ENCODE measurements at places on chromosomes 13 and 19.

- no peak for DNase-seq
These were observed 94.3 kb downstream of the SACS start for GRCh38 chr13:23339225-23339624.

DNA sequence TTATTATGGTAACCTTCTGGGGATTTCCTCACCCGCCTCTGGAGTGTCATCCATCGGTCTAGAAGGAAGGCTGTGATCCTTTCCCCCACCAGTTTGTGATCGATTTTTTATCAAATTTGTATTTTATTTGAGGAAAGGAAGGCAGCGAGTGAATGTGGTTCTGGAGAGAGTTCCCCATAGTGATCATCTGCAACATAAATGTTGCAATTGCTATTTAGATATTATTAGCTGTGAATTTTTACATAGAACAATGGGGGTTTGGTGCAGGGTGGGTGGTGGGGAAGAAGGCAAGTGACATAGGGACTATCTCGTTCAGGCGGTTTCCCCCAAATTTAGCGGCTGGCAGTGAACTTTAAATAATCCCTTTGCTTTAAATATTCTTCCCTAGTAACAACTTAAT, 1.2 kb downstream of the CDK8 start:
- no peak for DNase-seq

- DNase-seq = no peak
These were observed 1.7 kb downstream of the MAP3K10 start for GRCh38 chr19:40192758-40193586.

- no peak for DNase-seq
These were observed 16.1 kb downstream of the GNA11 start for GRCh38 chr19:3110126-3110825.

DNA sequence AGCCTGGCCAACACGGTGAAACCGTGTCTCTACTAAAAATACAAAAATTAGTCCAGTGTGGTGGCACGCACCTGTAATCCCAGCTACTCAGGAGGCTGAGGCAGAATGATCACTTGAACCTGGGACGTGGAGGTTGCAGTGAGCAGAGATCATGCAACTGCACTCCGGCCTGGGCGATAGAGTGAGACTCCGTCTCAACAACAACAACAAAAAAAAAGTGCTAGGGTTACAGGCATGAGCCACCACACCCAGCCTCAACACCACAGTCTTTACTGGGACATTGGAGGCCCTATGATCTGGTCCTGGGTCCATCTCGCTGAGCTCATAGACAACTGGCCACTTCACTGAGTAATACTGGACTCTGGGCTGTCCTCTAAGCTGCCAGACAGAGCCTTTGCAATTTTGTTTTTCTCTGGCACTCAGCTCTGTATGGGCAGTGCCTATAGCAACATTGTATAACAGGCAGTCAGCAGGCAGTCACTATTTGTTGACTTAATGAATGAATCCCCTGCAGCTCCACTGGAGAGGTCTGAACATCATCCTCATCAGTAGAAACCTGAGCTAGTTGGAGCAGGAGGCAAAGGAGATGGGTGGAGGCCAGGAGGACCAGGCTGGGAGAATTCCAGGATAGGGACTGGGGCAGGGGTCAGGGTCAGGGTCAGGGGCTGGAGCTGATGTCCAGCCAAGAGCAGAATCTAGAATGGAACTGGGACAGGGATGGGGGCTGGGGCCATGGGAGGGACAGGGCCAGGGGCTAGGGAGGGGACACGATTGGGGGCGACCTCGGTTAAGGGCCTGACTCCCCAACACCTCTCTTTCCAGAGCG, 8.1 kb downstream of the BLOC1S3 start:
- no peak for DNase-seq

GRCh38 chr19:17327654-17328516, 6.8 kb downstream of the ANO8 start:
- DNase-seq = no peak

GRCh38 chr19:5621311-5621944, 1.1 kb downstream of the SAFB2 start:
- no peak for DNase-seq

DNA sequence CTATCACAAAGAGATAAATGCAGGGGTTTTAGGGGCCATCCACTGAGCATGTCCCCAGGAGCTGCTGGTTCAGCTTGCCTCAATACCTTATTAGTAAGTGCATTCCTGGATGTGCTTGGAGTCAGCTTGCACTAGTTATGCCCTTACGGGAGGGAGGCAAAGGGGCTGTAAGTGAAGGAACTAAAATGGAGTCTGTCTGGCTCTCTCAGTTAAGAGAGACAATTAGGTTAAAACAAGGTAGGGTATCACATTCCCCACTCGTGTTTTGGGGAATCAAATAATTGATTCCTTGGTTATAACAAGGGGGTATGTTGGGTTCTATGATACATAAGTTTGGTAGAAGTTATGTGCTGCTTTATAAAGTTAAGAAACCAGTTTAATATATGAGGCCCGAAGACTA, 78.9 kb downstream of the ZNF100 start:
- DNase-seq = no peak

GRCh38 chr19:42175952-42176648, 41.4 kb downstream of the DEDD2 start:
- no peak for DNase-seq

DNA sequence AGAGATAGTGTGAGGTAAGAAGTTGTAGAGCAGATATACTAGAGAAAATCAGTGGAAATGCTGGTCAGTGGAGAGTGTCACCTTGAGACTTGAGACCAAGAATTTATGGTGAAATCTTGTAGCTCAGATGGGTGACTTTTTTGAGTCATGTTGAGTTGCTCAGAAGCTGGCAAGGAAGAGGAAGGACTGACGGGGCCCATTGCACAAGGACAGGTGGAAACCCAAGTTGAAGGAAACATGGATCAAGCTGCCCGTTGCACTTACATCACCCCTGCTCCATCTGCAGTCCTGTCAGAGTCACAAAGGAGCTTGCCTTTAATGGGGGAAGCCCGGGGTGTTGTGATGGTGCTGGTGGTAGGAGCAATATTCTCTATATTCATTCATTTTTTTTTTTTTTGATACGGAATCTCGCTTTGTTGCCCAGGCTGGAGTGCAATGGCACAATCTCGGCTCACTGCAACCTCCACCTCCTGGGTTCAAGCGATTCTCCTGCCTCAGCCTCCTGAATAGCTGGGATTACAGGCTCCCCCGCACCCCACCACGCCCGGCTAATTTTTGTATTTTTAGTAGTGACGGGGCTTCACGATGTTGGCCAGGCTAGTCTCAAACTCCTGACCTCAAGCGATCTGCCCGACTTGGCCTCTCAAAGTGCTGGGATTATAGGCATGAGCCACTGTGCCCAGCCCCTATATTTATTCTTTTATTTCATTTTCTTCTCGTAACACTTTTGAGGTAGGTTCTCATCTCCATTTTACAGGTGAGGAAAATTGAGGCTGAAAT, 27.4 kb downstream of the UBAC2 start:
- no peak for DNase-seq

- no peak for DNase-seq
These were observed 11.1 kb upstream of the SHISA2 start for GRCh38 chr13:26062853-26063444.

DNA sequence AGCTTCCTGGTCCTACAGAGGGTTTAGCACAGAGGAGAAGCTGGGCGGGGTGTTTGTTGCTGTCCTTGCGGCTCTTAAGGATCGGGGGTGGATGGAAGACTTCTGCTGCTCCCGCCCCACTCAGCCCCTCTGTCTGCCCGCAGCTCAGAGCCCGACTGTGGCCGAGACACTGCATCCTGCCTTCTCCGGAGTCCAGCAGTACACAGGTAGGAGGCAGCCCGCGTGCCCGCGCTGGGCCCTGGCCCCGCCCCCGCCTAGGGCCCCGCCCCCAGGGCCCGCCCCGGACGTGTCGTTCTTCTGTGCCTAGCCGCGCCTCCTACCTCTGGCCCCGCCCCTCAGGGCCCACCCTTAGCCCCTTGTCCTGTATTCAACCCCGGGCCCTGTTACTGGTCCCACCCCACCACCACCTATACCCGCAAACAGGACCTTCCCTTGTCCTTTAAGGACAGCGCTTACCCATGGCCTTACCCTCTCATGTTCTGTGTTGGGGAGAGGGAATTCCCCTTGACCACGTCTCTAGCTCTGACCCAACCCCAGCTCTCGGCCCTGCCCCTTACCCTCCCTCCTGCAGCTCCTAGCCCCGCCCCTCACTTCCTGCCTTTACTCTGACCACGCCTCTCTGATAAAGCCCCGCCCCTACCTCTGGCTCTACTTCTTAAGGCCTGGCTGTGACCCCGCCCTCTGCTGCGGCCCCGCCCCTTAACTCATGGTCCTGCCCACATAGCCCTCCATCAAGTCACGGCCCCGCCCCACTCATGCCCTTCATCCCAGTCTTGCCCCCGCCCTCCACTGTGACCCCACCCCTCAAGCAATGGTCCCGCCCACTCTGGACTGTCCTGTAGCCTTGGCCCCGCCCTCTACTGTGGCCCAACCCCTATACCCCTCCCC, 60.5 kb downstream of the CELF5 start:
- DNase-seq = no peak

GRCh38 chr13:44318161-44318560, 55.5 kb upstream of the SERP2 start:
- no peak for DNase-seq

- no peak for DNase-seq
These were observed 9.0 kb downstream of the NACC1 start for GRCh38 chr19:13127051-13127450.

- no peak for DNase-seq
These were observed 225.6 kb downstream of the RAP2A start for GRCh38 chr13:97659602-97660001.

GRCh38 chr13:80341756-80342370, 937 bp upstream of the SPRY2 start:
- DNase-seq = no peak

GRCh38 chr13:74966814-74967424, 515.0 kb downstream of the TBC1D4 start:
- no peak for DNase-seq

GRCh38 chr19:56348289-56348877, 33.7 kb upstream of the ZSCAN5A start:
- no peak for DNase-seq

- no peak for DNase-seq
These were observed 542.7 kb upstream of the SLITRK5 start for GRCh38 chr13:87128491-87128890.

GRCh38 chr19:1473085-1473851, 5.7 kb downstream of the C19orf25 start:
- DNase-seq = no peak

DNA sequence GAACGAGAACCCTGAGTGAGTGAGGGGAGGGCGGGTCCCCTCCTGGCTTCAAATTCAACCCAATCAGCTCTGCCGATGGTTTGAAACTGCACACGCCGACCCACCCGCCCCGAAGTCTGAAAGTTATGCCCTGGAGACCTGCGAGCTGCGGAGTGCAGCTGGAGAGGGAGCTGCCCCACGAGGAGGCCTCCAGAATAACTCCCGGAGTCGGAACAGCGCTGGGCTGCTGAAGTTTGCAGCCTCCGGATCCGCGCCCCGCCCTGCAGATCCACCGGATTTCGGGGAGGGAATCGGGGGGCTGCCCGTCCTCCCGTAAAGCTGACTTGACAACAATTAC, 7.0 kb downstream of the POU4F1 start:
- no peak for DNase-seq
